ENCODE measurements at places on chromosomes 13 and 19.

- no peak for DNase-seq
Measured at GRCh38 chr13:50668691-50669271, 174.7 kb downstream of the DLEU7 start.

- DNase-seq = no peak
Measured at GRCh38 chr13:30454991-30455390, 10.7 kb downstream of the HMGB1 start.

- DNase-seq = no peak
Measured at GRCh38 chr13:110251193-110251819, 55.7 kb downstream of the COL4A1 start.

DNA sequence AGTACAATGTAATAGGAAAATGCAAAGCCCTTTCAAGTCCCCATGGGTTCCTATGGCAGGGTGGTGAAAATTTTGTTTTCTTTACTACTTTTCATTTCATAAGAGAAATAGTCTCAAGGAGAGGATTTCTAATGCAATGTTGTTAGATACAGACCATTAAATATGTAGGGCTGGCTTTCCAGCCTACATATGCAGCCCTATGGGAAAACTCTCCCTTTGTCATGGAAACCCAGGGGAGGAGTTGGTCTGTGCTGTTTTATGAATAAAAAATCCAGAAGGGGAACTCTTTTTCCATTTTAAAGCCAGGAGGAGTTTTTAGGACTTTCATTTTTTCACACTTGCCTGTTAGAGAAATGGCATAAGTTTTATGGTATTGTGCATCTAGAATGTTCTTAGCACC lies 119.6 kb downstream of the DCT start:
- no peak for DNase-seq

DNA sequence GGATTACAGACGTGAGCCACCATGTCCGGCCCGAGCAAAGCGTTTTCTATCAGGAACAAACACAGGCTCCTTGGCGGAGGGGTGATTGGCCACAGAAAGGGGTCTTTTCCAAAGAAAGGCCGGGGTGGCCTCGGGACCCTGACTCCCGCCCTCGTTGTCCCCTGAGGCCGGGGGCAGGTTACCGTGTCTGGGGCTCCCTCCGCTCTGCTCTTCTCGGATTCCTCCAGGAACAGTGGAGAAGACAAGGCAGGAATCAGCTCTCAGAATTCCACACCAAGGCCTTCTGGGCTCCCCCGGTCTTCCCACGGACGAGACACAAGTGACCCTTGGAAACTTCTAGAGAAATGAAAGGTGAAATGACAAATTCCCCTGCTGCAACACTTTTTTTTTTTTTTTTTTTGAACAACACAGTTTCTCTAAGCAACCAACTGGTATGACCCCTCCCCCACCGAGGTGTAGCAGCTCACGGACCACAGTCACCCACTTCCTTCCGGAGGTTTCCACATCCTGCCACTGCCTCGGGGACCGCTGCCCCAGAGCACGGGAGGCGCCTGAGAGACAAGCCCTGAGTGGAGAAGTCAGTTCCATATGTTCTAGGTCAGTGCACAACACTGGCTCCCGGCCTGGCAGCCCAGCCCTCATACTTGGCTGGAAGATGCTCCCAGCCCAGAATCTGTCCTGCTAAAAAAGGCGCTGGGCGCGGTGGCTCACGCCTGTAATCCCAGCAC lies 11.0 kb downstream of the MOB3A start:
- peak; percentile 81 for DNase-seq

DNA sequence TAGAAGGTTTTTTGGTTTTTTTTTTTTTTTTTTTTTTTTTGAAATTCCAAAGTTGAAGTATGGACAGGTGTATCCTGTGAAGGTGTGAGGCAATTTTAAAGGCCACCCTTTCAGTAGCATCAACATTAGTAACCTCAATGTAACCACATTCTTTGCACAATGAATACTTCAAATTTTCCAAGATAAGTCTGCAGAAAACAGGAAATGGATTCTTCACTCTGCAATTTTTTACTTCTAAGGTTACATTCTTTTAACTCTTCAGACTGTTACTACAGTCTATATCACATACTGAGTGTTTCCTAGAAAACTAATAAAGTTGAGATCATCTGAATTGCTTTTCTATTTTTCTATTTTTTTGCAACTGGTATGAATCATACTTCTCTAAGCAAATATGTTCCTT lies 569.0 kb upstream of the GPC6 start:
- no peak for DNase-seq

GRCh38 chr19:338421-338820 lies 6.2 kb downstream of the MIER2 start:
- DNase-seq = no peak

GRCh38 chr13:39577203-39577602 lies 25.8 kb downstream of the LHFPL6 start:
- DNase-seq = no peak

GRCh38 chr19:18333680-18334079 lies 6.7 kb upstream of the PGPEP1 start:
- DNase-seq = no peak

DNA sequence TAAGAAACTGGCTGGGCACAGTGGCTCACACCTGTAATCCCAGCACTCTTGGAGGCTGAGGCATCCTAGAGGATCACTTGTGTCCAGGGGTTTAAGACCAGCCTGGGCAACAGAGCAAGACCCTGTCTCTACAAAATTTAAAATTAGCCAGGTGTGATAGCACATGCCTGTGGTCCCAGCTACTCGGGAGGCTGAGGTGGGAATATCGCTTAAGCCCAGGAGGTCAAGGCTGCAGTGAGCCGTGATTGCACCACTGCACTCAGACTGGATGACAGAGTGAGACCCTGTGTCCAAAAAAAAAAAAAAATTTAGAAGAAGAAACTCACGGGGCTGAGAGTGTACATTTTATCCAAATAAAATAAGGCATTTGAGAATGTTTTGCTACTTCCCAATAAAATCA lies 58.9 kb downstream of the ZAR1L start:
- DNase-seq = no peak

DNA sequence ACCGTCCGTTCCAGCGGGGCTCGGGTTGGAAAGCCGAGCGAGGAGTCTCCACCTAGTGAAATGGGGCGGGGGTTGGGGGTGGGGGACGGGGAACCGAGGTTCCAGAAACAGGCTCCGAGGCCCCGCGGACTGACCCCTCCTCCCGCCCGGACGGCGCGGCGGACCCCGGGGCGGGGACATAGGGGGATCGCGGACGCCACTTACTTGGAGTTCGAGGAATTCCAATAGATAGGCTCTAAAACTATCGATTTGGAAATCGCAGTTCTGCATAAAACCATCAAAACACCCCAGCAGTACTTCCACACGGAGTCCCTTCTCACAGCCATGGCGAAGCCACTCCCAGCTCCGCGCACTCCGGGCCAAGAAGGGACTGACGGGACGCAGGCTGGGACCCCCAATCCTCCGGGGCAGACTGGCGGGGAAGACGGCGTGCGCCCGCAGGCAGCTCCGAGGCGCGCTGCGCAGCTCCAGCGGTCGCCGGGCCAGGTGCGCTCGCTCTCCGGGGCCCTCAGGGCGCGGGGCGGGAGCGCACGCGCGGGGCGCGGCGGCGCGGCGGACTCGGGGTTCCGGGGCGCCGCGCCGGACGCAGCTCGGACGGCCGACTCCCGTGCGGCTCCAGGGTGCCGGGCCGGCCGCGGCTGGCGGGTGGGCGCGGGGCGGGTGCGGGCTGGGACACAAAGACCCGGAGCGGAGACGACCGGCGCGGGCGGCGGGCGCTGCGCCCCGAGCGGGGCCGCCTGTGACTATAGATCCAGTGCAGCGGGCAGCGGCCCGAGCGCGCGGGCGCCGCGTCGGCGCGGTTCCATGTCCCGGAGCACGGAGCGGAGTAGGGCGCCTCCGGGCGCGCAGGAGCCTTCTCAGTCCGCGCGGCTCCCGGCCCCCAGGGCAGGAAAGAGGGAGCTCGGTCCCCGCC lies 567 bp downstream of the EFNB2 start:
- peak; percentile 37 for DNase-seq

- DNase-seq = no peak
Measured at GRCh38 chr19:33401683-33402420, 28.3 kb downstream of the CEBPG start.

GRCh38 chr13:110503037-110503901 lies 58.3 kb downstream of the RAB20 start:
- peak; percentile 84 for DNase-seq

DNA sequence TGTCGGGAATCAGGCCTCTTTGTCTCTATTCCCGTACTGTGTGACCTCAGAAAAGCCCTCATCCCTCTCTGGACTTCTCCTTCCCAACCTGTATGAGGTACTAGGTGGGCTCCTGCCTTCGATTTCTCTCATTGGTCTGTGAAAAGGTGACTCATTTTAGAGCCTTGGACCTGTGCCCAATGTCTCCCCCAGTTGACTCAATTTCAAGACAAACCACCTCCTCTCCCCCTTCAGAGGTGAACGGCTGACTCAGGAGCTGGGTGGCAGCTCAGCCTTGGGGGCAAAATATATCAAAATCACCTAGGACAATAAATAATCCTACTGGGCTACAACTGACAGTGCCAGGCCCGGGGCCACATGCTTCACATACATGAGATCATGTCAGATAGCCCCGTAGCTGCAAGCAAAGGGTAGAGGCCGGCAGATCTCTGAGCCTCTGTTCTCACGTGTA lies 630 bp downstream of the COQ8B start:
- DNase-seq = peak; percentile 94

GRCh38 chr13:49833402-49833801 lies 40.9 kb upstream of the KPNA3 start:
- no peak for DNase-seq

DNA sequence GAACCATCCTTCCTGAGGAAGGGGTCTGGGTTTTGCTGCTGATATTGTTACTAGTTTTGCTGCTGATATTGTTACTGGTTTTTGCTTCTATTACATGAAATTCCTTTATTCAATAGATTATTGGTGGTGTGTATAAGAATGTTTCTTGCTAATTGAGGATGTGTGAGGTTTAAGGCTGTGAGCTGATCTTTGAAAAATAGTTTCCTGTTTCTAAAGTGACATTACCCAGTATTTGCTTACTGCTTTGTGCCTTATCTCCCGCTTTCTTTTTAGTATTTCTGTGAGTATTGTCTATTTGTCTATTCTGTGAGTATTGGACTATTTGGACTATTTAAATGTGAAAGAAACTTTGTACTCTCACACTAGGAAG lies 38.2 kb upstream of the C1QTNF9 start:
- no peak for DNase-seq

- peak; percentile 62 for DNase-seq
Measured at GRCh38 chr13:34678154-34678553, 263.9 kb upstream of the NBEA start.

DNA sequence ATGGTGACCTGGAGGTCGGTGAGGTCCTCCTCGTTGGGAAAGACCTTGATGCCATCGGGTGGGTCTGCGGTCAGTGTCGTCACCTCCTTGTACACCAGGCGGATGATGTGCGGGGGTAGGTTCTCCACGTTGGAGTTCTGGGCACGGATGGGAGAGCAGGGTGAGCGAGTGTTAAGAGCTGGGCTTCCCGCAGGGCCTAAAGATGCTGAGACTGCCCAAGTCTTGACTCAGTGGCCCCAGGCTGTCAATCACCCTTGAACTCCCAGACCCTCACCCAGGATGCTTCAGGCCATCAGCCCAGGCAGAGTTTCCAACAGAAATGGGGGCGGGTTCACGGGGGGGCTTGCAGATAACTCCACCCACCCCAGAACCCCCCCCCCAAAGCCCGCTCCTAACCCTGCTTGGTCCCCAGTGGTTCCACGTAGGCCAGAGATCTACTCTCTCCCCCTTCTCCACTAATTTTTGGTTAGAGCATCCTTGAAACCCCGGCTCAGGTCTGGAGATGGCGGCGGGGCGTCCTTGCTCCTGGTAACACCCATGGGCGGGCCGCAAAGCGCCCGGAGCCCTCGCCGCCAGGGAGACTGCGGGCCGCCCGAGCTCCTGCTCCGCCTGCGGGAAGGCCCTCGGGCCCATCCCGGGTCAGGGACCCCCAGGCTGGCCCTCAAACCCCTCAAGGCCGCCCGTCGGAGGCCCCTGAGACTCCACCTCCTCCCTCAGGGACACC lies 600 bp downstream of the UBE2S start:
- peak; percentile 47 for DNase-seq

DNA sequence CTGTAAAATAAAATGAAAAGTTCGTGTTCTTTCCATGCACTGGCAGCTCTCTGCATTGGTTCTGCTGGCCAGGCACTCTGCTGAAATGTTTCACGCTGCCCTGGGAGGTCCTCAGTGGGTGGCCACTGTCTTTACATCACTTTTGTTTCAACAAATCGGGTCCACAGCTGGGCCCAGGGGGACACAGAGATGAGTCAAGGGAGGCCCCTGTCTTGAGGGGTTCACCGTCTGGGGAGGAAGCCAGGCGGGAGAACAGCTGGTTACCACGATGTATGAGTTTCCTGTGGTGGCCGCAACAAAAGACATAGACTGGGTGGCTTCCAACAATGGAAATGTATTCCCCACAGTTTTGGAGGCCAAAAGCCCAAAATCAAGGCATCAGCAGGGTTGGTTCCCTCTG lies 5.1 kb upstream of the KLF2 start:
- DNase-seq = no peak

DNA sequence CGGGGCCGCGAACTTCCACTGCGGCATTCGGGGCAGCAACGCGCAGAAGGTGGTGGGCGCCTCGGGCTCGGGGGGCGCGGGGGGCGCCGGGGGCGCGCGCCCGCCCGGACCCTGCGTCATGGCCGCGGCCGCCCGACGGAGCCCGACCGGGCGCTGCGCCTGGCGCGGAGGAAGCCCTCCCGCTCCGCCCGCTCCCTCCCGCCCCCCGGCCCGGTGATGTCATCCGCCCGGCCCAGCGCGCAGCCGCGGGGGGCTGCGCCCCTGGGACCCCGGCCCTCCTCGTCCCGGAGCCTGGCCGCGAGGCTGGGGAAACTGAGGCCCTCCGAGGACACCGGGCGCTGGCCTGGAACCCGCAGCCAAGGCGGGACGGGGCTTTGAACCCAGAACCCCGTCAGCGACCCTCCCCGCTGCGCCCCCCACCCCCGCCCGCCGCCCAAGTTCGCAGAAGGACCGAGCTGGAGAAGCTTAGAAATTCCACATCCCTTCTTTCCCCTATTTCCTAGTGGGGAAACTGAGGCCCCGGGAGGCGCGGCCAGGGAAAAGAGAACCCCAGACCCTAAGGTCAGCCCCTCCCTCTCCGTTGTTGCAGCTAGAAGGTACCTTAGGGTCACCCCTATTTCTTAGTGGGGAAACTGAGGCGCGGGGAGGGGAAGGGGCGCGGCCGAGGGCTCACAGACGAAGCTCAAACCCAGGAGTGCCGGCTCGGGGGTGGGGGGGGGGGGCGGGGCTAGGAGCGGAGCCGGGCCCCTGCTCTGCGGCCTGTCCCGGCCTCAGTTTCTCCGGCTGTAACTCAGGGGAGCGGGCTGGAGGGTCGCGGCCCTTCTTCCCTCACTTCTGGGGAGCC lies at the start of gene SHC2:
Gene SHC2, minus strand, starts transcription at position 157 of the 844 bp plus-strand sequence. Its CDS starts 37 bp downstream, at position 120.
- DNase-seq = no peak

DNA sequence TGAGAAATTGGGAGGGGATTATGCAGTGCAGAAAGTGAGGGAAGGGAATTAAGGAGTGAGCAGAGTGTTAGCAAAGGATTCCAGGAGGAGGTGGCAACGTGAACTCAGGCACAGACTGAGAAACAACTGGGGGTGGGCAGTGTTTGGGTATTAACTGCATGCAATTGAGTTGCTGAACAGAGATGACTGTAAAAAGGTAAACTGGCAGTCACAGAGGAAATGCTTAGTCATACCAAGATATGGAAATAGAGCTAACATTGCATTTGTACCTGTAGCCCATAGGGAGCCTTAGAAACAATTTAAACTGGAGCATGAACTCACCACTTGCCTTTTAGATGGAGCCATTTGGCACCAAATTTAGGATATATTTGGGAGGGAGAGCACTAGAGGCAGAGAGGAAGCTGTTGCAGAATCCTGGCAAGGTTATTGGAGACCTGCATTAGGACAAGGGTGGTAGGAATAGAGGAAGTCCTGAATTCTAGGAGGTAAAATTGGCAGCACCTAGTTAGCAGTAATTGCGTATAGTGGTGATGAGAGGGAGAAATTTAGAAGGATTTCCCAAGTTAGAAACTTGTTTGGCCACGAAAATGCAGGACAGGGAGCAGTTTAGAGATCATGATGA lies 100.6 kb upstream of the FRY start:
- DNase-seq = no peak
